ENCODE measurements at places on chromosomes 2 and 18.

DNA sequence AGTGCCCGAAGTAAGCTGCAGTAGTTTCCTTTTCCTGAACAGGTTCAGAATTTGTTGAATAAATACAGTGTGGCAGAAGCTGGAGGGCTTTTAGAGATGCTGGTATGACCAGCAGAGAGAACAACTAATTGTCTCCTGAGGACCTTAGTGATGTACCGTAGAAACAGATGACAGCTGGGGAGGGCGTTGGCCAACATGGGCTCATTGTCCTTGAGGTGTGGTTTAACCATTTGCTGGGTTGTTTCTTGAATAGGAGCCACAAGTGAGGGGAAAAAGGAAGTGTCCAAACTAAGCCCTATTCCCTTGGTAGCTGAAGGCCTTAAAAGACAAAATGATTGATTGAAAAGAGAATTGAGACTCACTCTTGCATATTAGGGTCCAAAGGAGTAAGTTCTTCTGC is 11.7 kb upstream of the FAM228A start:
- no peak for DNase-seq

DNA sequence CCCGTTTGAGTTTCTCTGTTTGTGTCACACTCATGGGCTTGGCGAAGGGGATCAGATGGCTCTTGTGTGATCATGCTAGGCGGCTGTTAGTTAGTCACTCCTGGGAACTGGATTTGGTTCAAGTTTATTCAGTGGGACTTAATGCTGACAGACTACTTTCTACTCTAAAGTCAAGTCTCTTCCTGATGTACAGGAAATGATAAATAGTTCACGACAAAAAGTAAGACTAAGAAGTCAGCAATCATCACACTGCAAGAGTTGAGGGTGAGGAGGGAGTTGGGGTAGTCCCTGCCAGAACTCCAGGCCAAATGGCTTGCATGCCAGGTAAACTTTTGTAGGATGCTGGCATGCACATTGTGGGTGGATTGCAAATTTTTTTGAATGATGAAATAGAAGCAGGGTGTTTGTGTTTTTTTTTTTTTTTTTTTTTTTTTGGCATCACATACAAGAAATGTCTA is 25.1 kb upstream of the CCL20 start:
- no peak for DNase-seq

- DNase-seq = no peak
These were observed 119.3 kb downstream of the PRKCE start for GRCh38 chr2:45770811-45771210.

DNA sequence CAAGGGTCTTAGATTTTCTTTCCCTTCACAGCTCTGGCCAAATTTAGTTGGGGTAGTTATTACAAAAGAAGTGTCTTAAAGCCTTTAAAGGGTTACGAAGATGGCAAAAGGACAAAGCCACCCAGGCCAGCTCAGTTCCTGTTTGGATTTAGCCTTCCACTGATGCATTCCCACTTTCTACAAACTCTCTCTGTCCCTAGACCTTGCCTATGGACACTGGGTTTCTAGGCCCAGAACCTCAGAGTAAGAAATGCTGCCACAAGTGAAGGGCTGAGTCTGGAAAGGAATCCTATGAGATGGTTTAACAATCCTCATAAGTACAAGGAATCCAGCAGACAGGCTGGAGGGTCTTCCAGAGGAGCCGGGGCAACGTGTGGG is 13.4 kb downstream of the NFE2L2 start:
- no peak for DNase-seq

DNA sequence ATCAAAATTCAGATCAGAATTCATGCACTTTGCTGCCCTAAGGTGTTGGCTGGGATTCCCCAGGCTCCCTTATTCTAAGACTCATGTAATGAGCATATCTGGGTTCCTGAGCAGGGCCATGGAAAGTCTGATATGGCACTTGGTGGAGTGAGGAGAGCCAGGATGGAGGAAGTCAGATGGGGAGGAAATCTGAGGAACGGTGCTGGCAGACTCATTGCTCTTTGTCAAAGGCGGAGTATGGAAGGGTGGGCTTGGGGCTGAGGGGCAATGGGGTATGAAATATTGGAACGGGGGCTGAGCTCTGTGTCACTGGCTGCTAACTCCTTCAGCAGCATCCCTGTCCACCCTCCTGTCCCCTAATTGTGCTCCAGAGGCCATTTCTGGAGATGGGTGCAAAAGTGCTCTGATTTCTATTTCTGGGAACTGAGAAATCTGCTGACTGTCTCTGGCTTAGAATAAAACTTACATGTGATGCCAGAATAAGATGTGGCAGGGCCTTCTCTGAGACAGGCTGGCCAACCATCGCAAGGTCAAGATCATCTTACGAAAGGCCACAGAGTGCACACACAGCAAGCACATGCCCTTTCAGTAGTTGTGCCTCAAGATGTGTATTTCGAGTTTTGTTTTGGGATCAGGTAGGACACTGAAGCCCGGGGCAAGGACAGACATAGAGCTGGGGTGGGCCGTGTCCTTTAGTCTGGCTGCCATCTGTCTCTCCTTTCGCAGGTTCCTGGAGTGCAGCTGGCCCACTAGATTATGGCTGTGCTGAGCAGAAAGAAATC is 480.0 kb upstream of the HS6ST1 start:
- DNase-seq = no peak

GRCh38 chr2:23436346-23437098 is 51.5 kb downstream of the KLHL29 start:
- no peak for DNase-seq

DNA sequence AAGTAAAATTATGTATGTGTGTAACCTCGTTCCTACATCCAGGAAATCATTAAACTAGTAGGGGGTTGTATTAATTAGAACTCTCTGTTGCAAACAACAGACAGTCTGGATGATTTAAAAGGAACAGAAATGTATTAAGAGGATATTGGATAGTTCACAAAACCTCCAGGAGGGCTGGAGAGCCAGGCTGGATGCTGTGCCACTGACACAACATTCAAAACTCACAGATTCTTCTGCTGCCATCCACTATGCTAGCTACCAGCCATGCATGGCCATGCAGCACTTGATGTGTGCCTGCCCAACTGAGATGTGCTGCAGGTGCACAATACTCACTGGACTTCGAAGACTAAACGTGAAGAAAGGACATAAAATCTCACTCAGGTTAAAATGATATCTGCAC is 48.2 kb upstream of the SH3RF3 start:
- DNase-seq = no peak

GRCh38 chr2:207683879-207684627 is 27.4 kb upstream of the CCNYL1 start:
- no peak for DNase-seq

GRCh38 chr2:221572219-221572820 is at the start of gene EPHA4:
TSS of gene EPHA4 (minus strand) at chr2:221572304. CDS start at chr2:221572248, 56 bp downstream.
- no peak for DNase-seq

- no peak for DNase-seq
These were observed 17.2 kb downstream of the GPC1 start for GRCh38 chr2:240452462-240453256.

DNA sequence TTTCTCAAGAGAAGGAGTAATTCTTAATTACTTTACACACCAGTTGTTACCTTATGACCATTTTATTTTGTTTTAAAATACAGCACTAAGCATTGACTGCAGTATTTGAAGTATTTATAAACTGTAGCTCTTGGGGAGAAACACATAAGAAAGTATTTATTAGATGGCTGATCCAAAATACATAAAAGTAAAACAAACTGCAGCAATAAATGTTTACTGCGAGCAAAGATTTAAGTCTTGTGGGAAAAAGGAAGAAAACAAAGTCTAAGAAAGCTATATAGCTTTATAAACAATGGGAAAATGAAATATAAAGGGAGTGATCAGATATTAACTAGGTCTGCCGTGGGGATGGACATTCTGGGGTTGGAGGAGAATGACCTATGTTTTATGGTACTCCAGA is 347.2 kb upstream of the ZC3H15 start:
- DNase-seq = no peak

DNA sequence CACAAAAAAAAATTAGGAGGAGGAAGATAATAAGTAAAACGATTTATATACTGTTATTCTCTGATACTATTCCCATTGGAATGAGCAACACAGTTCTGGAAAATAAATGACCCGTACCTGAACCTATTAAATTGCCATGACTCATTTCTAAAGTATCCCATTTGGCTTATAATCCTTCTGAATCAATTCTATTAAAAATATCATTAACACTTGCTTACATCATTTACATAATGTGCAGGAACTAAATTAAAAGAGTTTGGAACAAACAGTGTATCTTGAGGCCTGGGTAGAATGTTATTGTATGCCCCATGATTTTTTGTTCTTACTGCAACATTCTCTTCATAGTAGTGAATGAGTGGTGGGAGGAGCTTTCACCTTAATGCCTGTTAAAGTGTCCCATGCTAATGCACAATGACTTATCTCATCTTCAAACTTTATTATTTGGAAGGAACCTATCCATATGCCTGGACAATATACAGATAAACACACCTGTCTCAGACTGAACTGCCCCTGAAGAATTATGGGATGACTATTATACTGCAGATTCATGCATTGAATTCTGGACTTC is 549.9 kb upstream of the ACVR2A start:
- no peak for DNase-seq

GRCh38 chr2:88696611-88697010 is 5.1 kb downstream of the RPIA start:
- DNase-seq = no peak

DNA sequence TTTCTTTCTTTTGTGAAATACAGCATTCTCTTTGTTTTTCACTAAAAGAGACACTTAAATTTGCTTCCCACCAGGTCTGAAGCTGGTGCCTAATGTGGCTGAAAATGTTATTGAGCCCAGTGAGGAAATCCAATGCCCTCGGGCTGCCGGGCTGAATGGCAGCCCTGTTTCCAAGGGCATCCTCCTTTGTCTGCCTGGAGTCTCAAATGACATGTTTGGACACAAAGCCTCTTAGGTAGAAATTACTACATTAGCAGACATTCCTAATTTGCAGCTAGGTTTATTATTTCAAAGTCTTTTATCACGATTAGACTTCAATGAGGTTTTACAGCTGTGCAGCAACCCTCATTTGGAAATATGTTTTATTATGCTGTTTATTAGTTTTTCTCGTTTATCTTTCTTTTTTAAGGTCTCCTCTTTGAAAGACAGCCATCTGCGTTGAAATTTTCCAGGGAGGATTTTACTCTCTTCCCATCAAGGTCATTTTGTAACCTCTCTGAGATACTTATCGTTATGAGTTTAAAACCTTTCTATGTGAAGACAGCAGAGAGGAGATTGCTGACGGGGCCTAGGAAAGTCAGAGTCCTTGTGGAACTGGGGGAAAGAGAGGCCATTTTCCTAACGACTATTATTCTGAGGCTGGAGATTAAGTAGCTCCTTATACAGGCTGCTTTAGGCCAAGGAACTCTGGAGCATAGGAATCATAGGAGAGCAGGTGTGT is 59.0 kb upstream of the ZNF532 start:
- DNase-seq = no peak

DNA sequence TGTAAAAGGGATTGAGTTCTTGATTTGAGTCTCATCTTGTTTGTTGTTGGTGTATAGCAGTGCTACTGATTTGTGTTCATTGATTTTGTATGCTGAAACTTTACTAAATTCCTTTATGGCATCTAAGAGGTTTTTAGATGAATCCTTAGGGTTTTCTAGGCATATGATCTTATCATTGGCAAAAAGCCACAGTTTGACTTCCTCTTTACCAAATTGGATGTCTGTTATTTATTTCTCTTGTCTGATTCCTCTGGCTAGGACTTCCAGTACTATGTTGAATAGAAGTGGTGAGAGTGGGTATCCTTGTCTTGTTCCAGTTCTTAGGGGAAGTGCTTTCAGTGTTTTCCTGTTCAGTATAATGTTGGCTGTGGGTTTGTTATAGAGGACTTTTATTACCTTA is 4.8 kb downstream of the ANKAR start:
- DNase-seq = no peak

DNA sequence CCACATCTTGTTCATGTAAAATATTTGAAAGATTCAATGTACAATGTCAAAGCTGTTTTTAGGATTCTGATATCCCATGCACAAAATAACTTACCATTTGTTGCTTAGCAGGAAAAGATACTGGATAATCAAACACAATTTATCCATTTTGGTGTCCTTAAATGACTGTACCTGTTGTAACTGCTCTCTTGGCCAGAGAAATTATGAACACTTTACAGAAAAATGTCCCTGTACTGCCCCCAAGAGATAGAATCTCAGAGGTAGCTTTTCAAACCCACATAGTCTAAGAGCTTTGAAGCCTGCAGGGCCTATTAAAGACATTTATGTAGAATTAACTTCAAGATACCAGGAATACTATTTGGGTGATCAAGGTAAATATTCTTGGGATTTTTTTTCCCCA is 12.2 kb upstream of the ME2 start:
- no peak for DNase-seq

DNA sequence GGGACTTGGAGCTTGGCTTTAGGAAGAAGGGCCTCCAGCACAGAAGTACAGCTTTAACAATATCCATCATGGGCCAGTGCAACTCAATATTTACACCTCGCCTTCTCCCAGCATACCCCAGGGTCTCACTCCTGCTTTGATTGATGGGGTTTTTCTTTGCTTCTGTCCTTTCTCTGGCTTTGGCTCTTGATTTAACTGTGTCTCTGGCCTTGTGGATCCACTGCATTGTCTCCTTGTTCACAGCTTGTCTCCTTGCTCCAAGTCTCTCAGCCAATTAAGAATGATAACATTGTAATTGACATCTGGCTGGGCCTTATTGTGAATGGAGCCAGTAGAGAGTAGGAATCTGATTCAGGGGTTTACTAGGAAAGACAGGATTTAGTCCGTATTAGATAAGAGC is 1019.5 kb downstream of the TMEM182 start:
- DNase-seq = no peak

GRCh38 chr2:21916934-21917522 is 793.3 kb downstream of the TDRD15 start:
- DNase-seq = no peak

DNA sequence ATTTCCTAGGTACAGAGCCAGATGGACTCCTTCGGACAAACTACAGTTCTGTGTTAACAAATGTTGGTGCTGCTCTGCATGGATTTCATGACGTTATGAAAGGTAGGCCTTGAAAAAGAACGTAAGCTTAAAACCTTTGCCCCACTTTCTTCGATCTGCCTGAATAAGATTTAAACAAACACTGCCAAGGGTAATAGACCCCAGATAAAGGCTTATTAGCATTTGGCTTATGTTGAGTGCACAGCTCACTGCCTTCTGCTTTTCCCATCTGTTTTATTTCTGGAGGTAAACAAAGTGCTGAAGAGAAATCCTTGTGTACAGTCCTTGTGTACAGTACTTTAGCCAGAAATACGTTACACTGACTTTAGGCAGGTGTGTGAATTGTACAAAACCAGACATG is 50.0 kb upstream of the STON1 start:
- no peak for DNase-seq

DNA sequence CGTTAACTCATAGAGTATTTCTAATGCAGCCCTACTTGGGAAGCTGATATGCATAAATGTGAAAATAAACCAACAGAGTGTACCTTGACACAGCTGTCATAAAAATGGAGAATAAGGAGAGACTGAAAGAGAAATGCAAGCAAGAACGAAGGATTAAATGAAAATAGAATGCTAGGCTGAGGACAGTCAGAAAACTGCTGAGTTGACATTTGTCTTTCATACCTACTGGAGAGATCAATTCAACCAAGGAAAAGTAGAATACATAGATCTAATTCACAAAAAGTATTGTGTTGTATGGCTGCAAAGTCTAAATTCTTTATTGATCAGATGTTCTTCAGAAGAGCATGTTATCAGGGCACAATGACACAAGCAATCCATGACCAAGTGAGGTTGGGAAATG is 112.0 kb downstream of the EPHA4 start:
- no peak for DNase-seq

All from smooth muscle cell of the brain vasculature (primary cell).